Iris pigment epithelial cell (primary cell): ENCODE measurements at places on chromosomes 11 and 22.

DNA sequence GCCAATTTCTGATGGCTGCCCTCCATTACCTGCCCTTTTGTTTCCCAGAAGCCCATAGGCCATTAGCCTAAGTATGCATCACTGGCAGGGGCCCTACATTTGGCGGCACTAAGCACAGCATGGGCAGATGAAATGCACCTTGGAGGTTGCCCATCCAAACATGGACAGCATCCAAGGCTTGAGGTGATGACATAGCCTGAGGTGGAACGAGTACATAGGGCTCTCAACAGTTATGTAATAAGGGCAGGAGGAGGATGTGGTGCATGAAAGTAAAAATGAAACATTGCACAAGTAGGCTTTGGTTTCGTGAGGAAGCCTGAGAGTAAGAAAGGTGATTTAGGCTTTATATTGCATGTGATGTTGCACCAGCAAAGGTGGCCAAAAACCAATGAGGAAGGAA is 148.1 kb downstream of the FAM76B start:
- DNase-seq, result no peak

- DNase-seq, result peak; percentile 70
Measured at GRCh38 chr11:125123947-125124617, 12.7 kb upstream of the TMEM218 start.

DNA sequence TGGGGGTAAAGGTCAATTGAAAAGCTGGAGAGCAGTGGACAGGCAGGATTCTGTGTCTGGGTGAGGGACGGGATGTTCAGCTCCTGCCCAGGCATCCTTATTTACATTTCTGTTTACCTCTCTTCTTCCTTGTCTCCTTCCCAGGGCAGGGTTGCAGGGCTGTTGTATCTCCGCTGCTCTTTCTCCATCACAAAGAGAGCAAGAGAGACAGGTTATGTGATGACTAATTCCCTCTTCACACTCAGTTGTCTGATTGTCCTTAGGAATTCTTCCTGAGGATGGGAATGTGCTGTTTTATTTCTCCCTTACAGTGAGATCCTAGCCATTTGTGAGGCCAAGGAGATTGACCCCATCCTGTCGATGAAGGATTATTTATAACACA is 104.9 kb downstream of the VPREB1 start:
- no peak for DNase-seq

DNA sequence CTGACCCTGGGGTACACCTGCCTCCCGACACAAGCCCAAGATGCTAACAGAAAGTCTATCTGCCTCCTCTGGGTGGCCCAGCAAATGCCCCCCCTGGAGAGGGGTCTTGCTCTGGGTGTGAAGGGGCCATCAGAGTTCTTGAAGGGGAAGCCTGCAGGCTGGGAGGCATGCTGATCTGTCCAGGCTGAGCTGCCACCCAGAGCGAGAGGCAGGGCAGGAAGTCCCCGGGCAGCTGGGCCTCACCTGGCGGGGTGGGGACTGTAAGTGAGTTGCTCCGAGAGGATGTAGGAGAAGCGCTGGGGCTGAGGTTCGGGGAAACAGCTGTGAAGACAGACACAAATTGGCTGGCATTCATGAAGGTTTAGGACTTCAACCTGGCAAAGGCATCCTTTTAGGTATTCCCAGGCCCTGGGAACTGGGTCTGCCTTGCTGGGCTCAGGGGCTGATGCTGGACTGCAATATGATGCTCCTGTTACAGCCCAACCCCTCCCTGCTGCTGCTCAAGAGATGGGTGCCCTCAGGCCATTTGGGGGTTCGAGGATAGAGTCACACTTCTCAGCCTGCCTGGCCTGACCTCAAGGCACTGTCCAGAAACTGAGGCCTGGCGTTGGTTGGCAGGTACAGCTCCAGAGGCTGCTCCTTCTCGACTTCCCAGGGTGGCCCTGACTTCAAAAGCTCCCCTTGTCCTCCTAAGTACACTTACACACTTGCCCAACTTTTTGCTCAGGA is 60.2 kb upstream of the LYVE1 start:
- no peak for DNase-seq

- no peak for DNase-seq
Measured at GRCh38 chr11:36340897-36341296, 44.8 kb downstream of the PRR5L start.

DNA sequence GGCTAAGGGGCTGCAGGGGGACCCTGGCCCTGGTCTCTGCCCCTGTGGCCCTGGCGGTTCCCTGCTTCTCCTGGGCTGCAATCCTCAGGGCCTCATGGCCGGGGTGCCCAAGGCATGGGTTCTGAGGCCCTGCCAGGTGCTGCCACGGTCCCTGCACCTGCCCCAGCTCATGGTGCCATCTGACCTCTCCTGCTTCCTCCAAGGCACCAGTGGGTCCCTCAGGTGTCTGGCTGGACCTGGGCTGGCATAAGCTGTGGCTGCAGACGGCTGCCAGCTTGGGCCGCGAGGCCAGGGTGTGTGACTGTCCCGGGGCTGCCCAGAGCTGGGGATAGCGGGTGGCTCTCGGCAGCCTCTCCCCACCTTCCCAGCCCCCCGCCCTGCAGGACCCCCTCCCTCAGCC is 2.0 kb downstream of the INS start:
- DNase-seq, result no peak

- DNase-seq, result peak; percentile 33
Measured at GRCh38 chr11:14309425-14310192, 49.4 kb downstream of the RRAS2 start.

DNA sequence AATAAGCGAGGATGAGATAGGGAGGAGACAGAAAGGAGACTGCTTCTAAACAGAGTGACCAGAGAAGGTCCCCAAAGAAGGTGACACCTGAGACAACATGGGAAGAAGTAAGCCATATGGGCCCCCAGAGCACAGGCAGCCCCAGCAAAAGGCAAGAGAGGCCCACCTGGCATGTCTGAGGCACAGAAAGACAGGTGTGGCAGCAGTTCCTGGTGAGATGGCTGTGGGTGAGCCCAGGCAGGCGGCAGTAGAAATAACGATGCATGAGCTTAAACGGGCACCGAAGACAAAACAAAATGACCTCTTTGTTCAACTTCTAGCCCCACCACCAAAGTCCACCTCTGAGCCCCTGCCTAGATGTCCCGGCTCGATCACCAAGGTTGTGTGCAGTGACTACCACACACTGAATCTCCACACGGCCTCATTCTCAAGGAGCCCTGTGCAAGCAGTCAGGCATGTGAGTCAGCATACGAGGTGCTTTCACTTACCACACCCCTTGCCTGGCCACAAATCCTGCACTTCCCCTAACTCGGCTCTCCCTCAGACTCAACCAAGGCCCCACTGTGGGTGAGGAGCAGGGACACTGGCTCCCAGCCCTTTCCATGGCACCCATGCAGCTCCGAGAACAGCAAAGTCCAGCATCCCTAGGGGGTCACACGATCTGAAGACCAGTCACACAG is 77.6 kb downstream of the PACSIN2 start:
- peak; percentile 94 for DNase-seq

- DNase-seq, result no peak
Measured at GRCh38 chr22:19764636-19765476, 4.3 kb downstream of the TBX1 start.

- no peak for DNase-seq
Measured at GRCh38 chr11:83649528-83649855, 363.3 kb upstream of the CCDC90B start.

- peak; percentile 63 for DNase-seq
Measured at GRCh38 chr11:133956650-133957633, at the start of gene IGSF9B. TSS of gene IGSF9B (minus strand) at chr11:133956968. CDS start at chr11:133956754, 214 bp downstream.

- no peak for DNase-seq
Measured at GRCh38 chr11:46463701-46464421, 72.3 kb upstream of the CHRM4 start.

- DNase-seq, result peak; percentile 7
Measured at GRCh38 chr11:34439610-34440198, 970 bp downstream of the CAT start.

DNA sequence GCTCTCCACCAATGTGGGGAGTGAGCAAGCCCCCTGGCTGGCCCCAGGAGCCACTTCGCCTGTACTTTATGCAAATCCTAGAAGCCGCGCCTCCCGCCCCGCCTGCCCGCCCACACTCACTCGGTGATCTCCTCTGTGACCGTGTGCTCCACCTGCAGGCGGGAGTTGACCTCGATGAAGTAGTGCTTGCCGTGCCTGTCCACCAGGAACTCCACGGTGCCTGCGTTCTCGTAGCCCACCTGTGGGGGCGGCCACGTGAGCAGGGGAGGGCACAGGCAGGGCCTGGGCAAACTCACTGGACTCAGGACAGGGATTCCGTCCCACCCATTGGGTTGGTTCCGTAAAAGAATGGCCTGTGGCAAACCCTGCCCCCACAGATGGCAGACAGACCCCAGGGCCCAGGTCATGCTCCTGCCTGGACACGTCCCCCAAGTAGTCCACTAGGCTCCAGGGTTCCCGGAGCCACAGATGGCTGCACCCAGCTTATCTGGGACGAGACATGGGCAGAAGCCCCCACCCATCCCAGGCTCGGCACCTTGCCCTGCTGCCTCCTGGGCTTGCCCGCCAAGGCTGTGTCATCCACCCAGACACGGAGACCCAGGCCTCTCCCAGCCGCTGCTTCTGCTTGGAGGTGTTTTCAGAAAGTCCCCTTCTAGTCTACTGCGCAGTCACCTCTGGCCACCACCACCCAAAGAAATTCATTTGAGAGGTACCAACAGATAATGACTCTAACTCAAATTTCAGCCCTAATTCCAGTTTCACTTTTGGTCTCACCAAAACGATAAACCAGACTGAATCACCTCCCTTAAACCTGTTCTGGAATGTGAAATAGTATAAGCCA is 12.1 kb downstream of the LRFN4 start:
- DNase-seq, result no peak

- no peak for DNase-seq
Measured at GRCh38 chr11:133661846-133662245, 129.5 kb upstream of the OPCML start.

DNA sequence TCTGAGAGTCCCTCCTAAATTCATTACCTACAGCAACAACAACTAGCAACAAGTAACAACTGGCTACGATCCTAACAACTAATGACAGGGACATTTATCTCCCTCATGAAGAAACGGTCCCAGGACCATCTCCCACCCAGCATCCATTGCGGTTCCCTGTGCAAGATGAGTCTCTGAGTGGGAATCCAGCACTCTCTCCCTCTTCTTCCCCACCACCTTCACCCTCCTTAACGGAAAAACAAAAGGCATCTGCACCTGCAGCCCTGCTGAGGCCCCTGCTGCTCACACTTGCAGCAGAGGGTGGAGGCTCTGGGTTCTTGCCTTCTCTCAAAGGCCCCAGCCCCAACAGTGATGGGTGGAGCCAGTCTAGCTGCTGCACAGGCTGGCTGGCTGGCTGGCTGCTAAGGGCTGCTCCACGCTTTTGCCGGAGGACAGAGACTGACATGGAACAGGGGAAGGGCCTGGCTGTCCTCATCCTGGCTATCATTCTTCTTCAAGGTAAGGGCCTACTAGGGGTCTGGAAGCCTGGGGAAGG is at the start of gene CD3G:
TSS of gene CD3G (plus strand) at position 364 of the 535 bp plus-strand sequence. CDS start at position 444, 80 bp downstream.
- no peak for DNase-seq

- DNase-seq, result peak; percentile 60
Measured at GRCh38 chr11:56783448-56784041, 35.0 kb upstream of the OR9G4 start.

GRCh38 chr22:40443732-40444131 is 73.3 kb downstream of the SGSM3 start:
- no peak for DNase-seq
